ENCODE measurements at places on chromosomes 6 and 20.

GRCh38 chr6:165871571-165871970, 208.5 kb upstream of the PDE10A start:
- no peak for DNase-seq

GRCh38 chr6:22401932-22402331, 105.1 kb upstream of the PRL start:
- DNase-seq = no peak

- no peak for DNase-seq
These were observed 36.8 kb upstream of the CDKAL1 start for GRCh38 chr6:20497216-20498040.

DNA sequence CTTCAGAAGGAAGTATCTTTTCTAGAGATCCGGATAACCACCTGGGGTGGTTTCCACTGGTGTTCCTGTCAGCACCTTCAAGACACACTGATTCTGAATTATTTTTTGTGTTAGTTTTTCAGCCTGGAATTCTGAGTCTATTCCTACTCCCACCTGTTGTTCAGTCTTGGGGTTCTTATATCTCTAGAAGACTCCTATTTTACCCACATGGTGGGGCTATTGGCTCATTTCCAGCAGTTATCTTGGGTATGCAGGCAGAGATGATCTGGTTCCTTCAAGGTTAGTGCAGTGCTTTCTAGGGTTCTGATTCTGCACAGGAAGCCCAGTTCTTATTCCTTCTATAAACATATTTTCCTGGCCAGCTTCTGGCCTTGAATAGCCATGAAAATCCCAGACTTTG, 175.6 kb upstream of the PDE7B start:
- no peak for DNase-seq

GRCh38 chr20:33239418-33239817, 3.6 kb downstream of the BPIFA1 start:
- DNase-seq = no peak

GRCh38 chr20:33812908-33813462, 1.8 kb downstream of the CHMP4B start:
- DNase-seq = no peak

All from activated CD4-positive, alpha-beta T cell treated with anti-CD3 and anti-CD28 coated beads for 1 hour (primary cell).